ENCODE measurements at places on chromosomes 4 and X.

DNA sequence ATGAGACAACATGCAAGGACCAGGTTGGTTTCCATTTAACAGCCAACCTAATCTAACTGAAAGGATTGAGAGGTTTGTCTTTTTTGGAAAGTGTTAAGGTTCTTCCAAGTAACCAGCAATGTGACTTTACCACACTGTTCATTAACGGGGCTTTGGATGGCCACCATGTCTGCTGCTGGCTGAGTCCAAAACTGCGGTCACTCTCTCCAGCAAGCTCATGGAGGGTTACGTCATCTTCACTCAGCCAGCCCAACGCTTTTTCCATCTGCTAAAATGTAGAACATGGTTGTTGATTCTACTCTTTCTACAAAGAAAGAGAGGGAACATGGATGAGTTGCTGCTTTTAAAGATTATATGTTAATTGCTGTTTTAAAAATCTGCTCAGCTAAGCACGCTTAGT is 11.0 kb downstream of the PKD2 start:
- peak; percentile 46 for DNase-seq

- no peak for DNase-seq
These were observed 87.2 kb upstream of the KLF3 start for GRCh38 chr4:38576767-38577166.

GRCh38 chrX:34598362-34598761 is 58.7 kb downstream of the TMEM47 start:
- DNase-seq, result no peak

DNA sequence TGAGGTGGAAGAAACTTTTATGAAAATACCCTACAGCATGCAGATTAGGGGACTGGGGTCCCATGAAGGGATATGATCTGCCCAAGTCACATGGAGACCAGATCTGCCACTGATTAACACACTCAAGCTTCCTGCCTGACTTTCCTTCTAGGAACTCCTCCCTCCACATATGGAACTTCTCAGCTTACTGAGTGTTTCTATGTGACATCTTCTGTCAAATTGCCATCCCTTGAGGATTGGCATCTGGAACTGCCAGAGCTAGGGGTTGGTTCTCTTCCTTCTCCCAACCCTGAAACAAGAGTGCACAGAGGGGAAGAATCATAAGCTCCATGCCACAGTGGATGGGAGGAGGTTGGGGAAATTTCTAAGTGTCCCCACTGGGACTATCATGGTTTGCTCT is 150.6 kb upstream of the MBNL3 start:
- DNase-seq, result no peak
